Effector memory CD8-positive, alpha-beta T cell (primary cell): ENCODE measurements at places on chromosomes 4 and X.

- DNase-seq = no peak
Measured at GRCh38 chr4:182205306-182205705, 37.9 kb upstream of the TENM3 start.

GRCh38 chr4:39433878-39434492, 24.7 kb downstream of the RPL9 start:
- DNase-seq = no peak

DNA sequence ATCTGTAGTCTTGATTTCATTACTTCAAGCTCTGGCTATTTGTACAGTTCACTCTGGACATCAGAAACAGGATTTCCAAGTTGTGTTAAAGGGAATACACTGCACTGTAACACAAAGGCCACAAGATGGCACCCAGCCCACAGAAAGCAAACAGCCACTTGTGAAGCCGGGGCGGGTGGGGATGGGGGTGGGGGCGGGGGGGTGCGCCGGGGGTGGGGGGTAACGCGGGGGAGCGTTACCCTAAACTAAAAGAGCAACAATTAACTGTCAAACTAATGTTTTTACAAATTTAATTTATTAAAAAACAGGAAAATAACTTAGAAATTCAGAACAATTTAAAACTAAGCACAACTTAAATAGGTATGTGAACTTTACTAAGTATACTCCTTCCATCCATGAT, 27.3 kb downstream of the PRDX4 start:
- peak; percentile 27 for DNase-seq

DNA sequence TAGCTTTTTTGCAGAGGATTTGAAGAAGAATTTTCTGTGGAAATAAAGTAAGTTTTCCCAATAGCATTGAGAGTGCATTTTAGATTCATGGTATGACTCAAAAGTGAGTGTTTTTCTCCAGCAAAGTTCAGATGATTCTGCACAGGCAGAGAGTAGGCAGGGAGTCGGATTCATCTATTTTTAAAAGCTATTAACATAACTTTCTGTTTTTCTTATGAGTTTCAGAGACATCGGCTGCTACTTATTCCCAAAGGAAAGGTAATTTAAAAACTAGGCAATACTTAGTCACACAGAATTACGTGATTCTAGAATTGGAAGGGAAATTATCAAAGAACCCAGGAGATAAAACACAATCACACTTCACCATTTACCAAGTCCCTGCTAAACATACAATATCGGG, 4.4 kb downstream of the CCDC110 start:
- no peak for DNase-seq

DNA sequence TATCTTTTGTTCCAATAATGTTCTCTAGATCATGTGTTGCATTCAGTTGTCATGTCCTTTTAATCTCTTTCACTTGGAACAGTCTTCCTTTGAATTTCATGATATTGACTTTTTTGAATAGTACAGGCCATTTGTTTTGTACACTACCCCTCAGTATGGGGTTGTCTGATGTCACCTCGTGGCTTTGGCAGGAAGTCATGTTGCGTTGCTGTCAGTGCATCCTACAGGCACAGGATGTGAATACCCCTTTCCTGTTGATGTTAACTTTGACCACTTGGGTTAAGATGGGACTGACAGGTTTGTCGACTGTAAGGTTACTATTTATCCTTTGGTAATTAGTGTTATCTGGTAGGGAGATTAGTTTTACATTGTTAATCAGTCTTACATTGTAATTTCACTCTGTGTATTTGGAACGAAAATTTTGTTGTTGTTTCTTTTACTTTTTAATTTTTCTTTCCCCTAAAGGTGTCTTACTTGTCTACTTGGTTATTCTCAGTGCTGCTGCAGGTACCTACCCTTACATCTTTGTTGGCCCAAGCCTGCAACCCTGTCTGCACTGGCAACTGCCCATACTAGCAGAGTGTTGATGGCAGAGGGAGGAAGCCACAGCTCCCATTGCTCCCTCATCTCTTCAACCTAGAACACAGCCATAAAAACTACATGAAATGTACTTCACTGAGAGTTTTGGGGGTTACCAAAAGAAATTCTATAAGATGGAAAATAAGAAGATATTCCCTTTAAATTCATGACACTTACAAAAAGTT, 14.7 kb upstream of the ATP8A1 start:
- peak; percentile 34 for DNase-seq

GRCh38 chr4:139554893-139555704, 920 bp downstream of the SETD7 start:
- peak; percentile 74 for DNase-seq

DNA sequence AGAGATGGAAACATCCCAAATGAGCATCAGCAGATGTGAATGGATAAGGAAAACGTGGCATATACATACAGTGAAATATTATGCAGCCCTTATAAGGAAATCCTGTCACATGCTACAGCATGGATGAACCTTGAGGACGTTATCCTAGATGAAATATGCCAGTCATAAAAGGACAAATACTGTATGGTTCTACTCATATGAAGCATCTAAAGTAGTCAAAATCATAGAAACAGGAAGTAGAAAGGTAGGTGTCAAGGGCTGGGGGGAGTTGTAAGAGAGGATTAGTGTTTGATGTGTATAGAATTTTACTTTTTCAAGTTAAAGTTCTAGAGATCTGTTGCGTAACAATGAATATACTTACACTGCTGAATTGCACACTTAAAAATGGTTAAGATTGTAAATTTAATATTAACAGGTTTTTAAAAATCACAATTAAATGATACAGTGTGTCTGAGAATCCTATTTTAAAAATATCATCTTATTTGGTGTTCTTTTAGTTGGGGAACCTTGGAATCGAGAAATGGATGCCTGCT, 58.5 kb downstream of the KDM6A start:
- DNase-seq = no peak

DNA sequence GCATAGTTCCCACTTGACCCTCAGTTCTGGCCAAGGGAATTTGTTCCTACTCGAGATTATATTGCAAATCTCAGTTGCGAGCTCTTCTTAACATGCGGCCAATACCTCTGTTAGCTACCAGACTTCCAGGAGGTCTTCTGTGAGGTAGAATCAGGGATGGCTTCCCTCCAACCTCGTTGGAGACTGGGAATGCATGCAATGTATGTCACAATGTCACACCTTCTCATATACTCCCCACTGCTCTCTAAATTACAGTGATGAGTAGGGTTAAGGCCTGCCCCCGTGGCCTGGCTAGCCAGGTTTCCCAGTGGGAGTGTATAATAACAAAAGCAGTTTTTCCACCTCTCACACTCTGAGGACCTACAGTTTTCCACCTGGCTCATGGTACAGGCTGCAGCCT, 1962.5 kb downstream of the ARAP2 start:
- DNase-seq = no peak

- DNase-seq = no peak
Measured at GRCh38 chr4:137956256-137956655, 285.9 kb downstream of the SLC7A11 start.

DNA sequence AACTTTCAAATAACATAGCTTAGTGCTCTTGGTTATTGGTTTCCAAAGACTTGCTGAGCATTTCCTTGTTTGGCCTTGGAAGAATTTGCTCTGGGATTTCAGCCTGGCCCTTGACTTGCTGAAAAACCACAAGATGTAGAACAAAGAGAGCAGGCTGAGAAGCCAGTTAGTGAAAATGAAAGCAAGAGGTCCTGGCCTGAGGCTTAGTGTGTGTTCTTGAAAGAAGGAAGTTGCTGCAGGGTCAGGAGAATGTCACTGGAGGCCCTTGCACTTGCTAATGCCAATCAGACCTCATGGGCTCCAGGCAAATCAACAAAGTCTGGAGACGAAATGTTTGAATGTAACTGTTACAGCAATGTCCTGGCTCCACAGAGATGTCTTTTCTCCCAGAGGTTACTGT, 79.4 kb downstream of the SYNPO2 start:
- no peak for DNase-seq

DNA sequence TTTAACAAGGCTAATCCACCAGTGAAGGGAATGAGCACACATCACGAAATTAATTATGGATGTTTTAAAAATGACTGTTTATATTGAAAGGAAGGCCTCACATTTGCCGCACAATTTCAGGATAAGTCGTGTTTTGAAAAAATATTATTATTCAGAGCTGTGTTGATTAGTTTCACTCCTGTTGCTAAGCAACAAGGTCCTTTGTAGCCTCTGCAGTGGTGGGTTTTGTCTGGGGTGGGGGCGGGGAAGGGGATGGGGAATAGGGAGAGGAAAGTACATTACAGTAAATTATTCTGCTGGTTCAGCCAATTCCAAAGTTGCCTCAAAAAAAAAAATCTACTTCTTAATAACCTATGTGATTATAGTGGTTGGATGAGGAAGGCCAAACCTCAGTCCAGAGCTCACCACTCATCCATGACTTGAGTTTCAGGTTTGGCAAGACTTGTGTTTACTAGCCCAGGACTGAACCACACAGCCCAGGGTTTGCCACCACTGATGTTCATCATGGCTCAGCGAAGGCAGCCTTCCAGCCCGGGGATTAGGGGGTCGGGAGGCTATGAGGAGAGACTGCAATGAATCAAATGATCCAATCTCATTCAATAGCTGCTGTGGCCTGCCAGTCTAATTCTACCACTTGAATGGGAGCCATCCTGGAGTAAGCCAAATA, 162.5 kb upstream of the ATP6AP2 start:
- DNase-seq = no peak

DNA sequence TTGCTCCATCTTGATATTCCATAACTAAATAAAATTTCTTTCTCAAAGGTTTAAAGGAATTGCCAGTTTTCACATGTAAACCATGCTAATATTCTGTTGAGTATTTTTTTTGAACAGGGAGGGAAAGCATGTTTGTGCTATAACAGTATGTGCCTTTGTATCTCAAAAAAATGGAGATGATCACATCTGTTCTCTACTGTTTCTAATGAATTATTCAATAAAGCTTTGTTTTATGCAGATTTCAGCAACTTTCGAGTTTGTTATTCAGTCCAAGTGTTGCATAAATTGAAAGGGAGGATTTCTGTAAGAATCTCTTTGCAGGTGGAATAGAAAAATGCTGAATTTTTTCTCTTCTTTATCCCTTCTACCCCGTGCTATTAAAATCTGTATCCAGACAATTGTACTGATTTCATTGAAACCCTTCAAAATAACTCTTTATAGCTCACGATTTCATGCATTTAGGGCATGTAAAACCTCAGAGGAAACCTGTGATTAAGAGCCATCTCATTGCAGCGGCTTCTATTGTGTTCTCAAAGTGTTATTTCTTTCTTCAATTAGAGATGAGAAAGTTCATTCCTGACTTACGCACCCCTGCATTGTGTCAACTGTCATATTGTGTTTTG, 42.1 kb downstream of the NEIL3 start:
- no peak for DNase-seq
